Stimulated activated CD4-positive, alpha-beta T cell treated with anti-CD3 and anti-CD28 coated beads, Interleukin-1b, Interleukin-23, amount 100 ng/mL, for 1 hour (primary cell): ENCODE measurements at places on chromosomes 11 and 22.
A peak's percentile ranks its signal among the peaks of the same experiment; 100 is the strongest.

DNA sequence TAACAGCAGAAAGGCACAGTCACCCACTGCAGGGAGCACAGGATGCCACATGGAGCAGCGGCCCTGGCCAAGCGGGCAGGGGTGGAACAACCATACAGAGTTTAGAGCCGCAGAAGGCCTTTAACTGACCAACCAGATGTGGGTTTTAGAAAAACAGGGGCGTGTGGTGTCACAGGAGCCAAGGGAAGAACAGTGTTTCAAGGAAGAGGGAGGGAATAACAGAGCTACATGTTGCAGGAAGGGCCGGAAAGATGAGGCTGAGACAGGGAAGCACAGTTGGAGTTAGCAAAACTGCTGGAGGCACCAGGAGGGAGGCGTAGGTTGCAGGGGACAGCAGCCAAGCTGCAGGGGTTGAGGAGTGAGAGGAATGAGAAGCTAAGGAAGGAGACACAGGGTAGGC lies 7.8 kb upstream of the NAA40 start:
- no peak for DNase-seq

DNA sequence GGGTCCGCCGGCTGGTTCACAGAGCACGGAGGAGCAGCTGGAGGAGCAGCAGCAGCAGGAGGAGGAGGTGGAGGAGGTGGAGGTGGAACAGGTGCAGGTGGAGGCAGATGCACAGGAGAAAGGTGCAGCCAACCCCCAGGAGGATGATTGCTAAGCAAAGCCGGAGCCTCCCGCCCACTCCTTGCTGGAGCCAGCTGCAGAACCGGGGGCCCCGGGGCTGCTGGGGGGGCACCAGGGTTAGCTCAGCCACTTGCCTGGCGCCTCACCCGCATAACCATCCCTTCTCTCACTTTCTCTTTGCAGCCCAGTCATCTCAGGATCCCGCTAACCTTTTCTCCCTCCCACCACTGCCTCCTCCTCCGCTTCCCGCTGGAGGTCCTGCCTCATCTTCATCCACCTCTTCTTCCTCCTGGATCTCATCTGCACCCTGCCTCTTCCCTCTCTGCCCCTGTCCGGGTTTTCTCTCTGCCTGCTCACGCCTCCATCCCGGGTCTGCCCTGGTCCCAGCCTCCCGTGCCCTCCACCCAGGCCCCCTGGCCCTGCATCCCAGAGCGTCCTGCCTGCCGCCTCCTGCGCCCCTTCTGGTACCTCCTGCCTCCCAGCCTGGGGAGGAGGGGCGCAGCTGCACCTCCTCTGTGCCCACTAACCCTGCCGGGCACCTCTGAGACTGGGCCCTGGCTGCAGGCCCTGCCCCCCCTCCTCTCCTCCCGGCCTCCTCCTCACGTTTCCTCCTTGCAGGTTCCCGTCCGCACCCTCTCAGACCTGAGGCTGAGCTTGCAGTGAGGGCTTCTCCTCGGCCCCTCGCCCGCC lies 9.5 kb downstream of the KCTD17 start:
- no peak for DNase-seq

GRCh38 chr11:40274017-40274416 lies 1185.4 kb downstream of the LRRC4C start:
- no peak for DNase-seq

GRCh38 chr11:69157822-69158231 lies 2.1 kb downstream of the SMIM38 start:
- no peak for DNase-seq

GRCh38 chr22:30861131-30861530 lies 107.4 kb downstream of the MORC2 start:
- no peak for DNase-seq

DNA sequence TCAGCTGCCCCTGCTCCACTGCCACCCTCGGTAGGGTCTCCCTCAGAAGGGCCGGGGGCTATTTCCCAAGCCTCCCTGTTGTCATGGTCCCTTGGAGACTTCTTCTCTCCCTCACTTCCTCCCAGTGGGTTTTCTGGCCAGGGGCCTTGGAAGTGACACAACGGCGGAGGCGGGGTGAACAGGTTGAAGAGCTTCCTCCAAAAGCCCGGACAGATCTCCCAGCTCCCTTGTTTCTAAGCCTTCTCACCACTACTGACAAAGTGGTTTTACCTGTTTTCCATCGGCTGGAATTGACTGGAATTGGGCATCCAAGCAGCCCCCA lies 14.5 kb downstream of the MYH9 start:
- no peak for DNase-seq

- DNase-seq, result no peak
These were observed 1.2 kb upstream of the PPP1R14B start for GRCh38 chr11:64247729-64248531.

DNA sequence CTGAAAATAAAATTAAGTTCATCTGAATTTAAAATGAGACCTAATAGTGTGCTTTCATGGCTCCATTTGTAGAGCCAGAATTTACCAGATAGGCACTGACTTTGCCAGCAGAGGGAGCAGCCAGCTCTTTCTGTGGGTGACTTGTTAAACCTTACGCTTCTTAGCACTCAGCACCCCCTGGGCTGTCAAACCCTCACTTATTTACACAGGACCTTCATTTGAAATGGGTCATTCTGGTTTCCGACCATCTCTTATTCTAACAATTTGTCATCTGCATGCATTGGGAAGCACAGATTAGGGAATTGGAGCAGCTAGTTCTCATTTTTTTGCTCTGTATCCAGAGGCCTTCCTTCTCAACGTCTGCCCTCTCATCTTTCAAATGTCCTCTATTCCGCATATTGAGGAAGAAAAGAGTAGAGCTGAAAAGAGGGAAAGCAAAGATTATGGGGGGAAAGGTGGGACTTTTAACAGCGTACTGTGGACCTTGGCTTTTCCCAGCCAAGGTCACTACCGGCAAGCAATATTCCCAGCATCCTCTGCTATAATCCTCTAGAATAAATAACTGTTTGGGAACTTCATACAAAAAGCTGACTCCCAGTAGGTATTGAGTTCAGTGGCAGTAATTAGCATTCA lies 3.1 kb downstream of the ASRGL1 start:
- DNase-seq, result peak; percentile 21

GRCh38 chr11:86816251-86816726 lies 15.9 kb downstream of the PRSS23 start:
- no peak for DNase-seq

- DNase-seq, result no peak
These were observed 8.7 kb downstream of the PRR5 start for GRCh38 chr22:44710474-44711240.

DNA sequence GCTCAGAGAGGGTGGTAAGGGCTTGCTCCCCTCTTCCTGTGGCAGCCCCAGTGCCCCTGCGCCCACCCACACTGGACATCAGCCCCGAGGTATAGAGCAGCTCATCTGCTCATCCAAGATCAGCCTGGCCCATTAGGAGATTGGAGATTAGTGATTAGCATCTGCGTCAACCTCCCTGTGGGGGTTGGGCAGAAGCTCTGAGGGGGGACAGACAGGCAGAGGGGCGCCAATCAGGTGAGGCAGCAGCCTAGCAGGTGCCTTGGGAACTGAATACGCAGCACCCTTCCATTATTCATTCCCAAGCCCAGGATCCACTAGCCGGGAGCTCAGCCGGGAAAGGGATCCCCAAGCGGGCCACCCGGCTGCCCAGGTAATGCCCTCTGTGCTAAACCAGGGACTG lies 11.0 kb downstream of the SMTN start:
- DNase-seq, result no peak

- no peak for DNase-seq
These were observed 252.7 kb upstream of the PITPNB start for GRCh38 chr22:28171712-28172111.

DNA sequence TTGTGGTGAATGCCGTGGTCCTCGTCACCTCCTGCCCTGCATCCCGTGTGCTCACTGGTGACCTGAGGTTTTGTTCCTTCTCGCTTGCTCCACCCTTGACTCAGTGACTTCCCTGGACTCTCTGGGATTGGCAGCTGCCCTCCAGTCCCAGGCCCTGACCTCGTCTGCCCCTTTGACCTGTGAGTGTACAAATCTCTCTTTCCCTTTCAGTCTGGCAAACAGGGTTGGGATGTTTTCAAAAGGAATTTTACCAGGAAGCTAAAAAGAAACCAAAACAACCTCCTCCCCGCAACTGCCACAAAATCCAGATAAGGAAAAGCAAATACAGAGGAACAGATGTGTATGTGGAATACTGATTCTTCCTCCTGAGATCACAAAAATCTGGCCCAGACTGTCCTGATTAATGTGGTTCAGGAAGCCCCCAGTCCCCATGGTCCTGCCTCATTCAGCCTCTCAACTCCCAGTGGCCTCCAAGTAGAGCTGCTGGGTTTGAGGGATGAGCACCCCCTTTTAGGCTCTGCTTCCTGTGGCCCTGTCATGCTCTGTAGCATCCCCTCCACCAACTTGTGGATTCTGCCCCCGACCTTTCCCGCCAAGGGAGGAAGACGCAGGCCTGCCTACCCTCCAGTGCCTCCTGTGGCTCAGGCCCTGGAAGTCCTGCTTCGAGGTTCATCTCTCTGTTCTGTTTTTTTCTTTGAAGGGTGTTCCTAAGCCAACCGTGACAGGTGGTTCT lies 15.2 kb downstream of the ROBO4 start:
- no peak for DNase-seq

DNA sequence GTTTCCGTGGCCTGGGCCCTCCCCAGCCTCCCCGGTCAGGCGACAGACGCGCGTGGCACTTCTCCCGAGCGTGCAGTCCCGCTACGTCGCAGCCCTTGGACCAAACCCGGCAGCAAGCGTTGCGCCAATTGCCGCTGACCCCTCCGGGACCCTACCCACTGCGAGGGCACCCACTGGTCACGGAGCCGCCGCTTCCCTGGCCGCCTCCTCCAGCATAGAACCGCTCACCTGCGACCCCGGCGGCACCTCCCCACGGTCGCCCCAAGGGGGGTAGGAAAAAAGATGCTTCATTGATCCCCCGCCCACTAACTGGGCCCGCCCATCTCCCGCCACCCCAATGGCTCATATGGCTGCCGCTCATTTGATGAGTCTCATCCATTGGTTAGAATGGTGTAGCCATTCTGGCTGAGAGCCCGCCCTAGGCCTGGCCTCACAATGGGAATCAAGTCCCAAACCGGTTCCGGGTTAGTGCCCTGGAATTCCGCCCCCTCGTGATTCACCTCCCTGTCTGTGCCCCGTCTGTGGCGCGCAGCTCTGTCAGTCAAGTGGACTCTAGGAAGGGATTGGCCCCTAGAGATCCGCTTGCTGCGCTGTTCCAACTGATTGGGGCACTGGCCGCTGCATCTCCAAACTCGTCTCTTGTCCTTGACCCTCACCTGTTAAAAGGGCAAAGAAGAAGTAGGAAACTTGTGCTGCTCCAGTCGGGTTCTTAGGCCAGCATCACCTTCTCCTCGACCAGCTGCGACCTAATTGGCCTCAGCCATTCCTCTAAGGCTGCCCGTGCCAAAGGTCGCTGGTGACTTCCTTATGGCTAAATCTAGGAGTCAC lies at the start of gene MSANTD4:
Gene MSANTD4, minus strand, starts transcription at position 274 of the 828 bp plus-strand sequence. CDS start 11,323 bp downstream, outside the sequence.
- peak; percentile 96 for DNase-seq

GRCh38 chr22:46041642-46042041 lies 64.7 kb upstream of the WNT7B start:
- DNase-seq, result no peak

DNA sequence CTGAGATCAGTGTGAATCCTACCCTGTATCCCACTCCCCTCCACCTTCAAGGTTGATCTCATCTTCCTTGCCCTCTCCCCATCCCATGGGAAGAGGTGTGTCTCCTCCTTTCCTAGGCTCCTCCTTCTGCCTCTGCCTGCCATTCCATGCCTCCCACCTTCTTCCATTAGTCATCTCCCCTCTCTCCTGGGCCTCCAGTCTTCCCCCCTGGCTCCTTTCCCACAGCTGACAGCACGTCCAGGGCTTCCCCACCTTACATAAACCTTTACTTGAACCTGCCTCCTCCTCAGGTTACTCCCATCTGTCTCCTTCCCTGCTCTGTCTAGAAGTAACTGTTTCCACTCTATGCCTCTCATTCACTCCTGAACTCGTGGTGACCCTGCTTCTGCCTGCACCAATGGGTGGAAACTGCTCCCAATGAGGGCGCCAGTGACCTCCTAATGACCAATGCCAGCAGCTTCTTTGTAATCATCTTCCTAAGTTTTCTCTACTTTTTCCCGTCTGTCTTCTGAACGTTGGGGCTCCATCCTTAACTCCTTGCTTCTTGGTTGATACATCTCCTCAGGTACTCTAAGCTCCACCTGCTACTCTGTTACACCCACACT lies 266.9 kb upstream of the NARS2 start:
- no peak for DNase-seq

- no peak for DNase-seq
These were observed 135.2 kb downstream of the MAML2 start for GRCh38 chr11:96207459-96208449.

- no peak for DNase-seq
These were observed 3.9 kb downstream of the GSTT4 start for GRCh38 chr22:24001314-24001713.

GRCh38 chr22:25484521-25485315 lies 79.8 kb upstream of the GRK3 start:
- no peak for DNase-seq

GRCh38 chr22:24101966-24102365 lies 79.3 kb upstream of the SUSD2 start:
- no peak for DNase-seq

GRCh38 chr11:12999597-12999996 lies 9.5 kb upstream of the RASSF10 start:
- no peak for DNase-seq

DNA sequence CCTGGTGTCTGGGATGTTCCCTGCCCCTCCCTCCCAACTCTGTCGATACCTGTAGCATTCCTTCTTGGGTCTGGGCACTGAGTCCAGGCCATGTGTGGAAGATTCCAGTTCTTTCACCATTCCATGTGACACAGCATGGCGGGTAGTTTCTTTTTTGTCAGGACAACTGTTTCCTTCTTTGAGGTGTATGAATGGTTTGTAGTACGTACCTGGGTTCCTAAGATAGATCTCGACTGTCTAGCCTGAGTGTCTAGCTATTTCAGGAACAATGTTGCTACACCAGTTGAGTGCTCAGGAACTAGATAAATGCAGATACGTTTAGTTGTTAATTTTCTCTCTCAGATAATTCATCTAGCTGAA lies 43.3 kb downstream of the TNRC6B start:
- no peak for DNase-seq

GRCh38 chr11:117770061-117770460 lies 27.0 kb downstream of the DSCAML1 start:
- DNase-seq, result no peak

DNA sequence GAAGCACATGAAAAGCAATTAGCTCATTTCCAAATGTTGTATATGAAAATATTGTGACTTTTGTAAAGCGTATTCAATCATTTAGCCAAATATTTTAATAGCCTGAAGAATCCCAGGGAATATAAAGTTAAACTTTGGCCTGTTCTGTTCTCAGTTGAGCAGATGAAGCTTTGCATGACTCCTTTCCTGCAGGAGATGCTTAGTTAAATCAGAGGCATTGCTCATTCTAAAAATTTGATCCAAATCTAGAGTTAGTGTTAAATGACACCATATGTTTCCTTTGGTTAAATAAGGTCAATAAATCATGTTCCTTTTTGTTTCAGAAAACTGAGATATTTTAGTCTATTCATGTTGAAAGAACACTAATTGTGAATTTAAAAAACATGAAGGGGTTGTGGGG lies 51.2 kb upstream of the BIRC3 start:
- DNase-seq, result no peak

GRCh38 chr22:34534101-34534500 lies 531.9 kb upstream of the ISX start:
- DNase-seq, result no peak
